Tongue (tissue), 3 donors: ENCODE measurements at places on chromosomes 3 and 15.

- no peak for DNase-seq
Measured at GRCh38 chr3:105158286-105158685, 208.4 kb upstream of the ALCAM start.

GRCh38 chr3:72050048-72050632, 265.2 kb upstream of the PROK2 start:
- no peak for DNase-seq

DNA sequence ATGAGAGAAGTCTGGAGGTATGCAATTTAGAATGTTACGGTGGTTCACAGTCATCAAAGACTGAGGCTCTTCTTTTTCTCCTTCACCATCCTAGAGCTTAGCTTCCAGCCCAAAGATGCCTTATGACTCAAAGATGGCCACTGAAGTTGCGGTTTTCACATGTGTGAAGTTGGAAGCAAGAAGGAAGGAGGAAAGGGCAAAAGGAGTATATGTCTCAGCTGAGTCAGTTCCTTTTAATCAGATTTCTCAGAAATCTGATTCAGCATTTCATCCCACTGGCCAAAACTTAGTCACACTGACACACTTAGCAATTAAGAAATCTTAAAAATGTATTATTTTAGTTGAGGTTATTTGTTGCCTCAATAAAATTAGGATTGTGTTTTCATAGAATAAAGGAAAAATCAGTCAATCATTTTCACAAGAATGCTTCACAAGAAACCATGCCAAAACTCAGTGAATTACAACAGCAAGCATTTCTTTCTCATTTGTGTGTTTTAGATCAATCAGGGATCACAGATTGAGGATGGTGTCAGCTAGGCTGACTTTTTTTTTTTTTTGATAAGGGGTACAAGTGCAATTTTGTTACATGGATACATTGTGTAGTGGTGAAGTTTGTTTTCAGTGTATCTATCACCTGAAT, 211.1 kb upstream of the GADL1 start:
- no peak for DNase-seq

GRCh38 chr3:65831733-65832425, 206.8 kb downstream of the MAGI1 start:
- peak; percentile 86 for DNase-seq

- peak; percentile 43 for DNase-seq
Measured at GRCh38 chr15:88115486-88116152, 140.9 kb downstream of the NTRK3 start.

DNA sequence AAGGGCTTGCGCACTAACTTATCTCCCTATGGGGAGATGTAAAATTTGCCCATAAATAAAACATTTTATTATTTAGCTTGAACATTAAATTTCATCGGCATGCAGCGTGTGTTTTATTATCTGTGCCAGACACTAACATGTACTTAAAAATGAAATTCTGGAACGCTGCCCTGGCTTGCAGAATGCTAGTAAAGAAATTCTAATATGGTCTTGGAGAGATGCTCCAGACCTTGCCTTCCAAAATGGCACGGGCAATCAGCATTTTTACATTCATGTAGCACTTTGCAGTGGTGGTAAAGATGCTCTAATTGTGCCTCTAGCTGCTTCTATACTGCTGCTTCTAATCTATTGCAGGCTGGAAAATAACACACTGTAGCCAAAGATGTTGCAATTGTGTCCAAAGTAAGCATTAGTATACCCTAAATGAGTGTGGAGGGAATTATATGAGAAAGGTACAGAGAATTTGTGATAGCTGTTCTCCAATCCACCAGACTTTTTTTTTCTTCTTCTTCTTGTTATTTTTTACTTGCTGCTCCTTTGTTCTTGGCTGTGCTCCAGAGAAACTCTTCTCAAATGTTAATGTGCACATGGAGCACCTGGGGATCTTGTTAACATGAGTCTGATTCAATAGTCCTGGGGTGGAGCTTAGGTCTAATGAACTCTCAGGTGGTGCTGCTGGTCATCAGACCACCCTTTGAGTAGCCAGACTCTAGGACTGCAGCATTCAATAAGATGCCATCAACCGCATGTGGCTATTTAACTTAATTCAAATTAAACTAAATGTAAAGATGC, 47.3 kb downstream of the CRABP1 start:
- DNase-seq, result peak; percentile 73

GRCh38 chr15:47975427-47975826, 145.4 kb upstream of the SLC24A5 start:
- DNase-seq, result no peak

DNA sequence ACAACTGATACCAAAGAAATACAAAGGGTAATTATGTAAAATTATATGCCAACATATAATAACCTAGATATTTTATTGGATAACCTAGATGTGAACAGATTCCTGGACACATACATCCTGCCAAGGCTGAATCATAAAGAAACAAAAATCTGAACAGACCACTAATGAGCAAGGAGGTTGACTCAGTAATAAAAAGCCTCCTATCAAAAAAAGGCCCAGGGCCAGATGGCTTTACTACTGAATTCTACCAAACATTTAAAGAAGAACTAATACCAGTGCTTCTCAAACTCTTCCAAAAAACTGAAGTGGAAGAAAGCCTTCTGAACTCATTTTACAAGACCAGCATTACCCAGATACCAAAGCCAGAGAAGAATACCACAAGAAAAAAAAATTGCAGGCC, 32.4 kb downstream of the THBS1 start:
- no peak for DNase-seq

GRCh38 chr15:63186065-63186464, 3.3 kb upstream of the RAB8B start:
- no peak for DNase-seq

DNA sequence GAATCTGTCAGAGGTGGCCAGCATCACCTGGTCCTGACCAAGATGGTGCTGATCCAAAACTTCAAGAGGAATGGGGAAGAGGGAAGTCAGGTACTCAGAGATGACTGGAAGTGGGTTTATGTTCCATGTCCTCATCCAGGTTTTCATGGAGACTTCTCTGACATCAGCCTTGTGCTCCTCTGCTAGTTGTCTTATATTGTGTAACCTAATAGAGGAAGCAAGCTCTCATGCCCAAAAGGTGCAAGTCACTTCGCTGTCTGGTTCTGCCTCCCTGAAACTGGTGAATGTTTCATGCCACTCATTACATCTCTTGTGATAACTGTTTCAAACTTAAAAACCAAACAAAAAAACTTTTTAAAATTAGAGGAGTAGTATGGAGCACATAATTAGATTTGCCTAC, 127.2 kb upstream of the MANF start:
- no peak for DNase-seq

DNA sequence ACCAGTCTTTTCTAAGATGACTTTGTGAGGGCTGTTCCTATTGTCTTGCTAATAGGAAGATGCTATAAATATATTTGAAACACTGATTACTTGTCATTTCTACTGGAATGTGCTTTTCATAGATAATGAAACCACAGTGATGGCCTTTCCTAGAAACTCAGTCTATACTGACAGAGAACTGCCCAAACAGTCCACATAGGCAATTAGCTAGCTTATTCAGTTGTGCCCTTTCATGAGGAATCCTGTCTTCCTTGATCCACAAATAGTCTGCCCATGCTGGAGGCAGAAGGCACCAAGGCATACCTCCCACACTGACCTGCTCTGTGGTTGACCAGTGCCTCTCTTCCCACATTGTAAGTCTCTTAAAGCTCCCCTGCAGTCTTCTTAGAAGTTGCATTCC, 135.9 kb downstream of the CMSS1 start:
- DNase-seq, result no peak

DNA sequence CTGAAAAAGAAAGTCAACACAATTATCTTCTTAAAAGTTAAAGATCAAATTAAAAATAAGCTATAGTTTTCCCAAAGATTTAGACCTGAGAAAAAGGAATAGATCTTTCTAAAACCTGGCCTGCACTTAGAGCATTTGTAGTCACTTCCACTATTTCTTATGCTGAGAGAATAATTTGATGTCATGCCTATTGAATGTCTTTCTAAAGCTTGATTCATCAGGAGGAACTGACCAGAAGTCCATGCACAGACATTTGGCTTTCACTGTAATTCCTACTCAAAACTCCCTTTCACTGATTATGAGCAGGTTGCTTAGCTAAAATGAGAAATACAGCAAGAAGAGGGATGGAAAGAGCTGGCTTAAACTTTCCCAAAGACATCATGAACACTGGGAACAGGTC, 4.3 kb downstream of the GREM1 start:
- no peak for DNase-seq

GRCh38 chr15:95086531-95087252, 855.3 kb downstream of the MCTP2 start:
- DNase-seq, result peak; percentile 35

DNA sequence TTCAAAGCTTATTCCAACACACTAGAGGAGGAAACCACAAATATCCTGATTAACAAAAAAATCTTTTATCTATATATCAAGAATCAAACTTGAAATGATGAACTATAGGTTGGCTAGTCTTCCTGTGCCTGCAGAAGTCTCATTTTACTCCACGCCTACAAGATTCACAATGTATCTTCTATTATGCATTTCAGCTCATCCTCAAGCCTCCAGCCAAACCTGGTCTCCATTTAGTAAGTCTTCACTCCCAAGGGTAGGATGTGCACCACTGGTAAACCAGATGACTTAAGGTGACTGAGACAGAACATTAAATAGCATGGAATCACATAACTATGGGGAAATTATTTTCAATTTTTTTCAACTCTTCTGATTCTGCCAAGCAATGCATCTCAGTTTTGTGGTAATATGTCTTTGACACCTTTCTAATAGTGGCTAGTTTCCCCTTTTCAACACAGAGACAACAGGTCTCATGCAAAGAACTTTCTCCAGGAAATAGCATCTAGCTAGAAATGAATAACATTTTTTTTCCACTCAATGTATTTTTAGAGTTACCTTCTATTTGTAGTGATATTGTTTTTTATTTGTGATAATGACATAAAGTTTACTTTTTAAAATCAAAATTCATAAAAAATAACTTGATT, 166.9 kb downstream of the TNIK start:
- DNase-seq, result no peak

DNA sequence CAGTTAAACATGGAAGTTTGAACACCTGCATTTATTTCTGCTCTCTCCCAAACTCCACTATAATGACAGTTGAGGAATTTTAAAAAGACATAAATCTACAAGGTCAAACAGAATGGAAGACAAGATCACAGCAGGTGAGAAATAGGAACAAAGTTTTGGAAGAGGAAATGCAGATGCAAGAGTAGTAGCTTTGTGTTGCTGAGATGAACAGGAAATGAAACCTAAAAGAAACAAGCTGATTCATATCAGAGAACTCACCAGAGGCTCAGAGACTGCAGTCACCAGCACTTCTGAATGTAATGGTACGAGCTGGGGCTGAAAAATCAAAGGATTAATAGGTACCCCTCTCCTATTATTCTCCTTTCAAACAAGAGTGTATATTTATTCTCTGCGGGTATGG, 459.9 kb downstream of the RAP2B start:
- no peak for DNase-seq

- DNase-seq, result peak; percentile 92
Measured at GRCh38 chr3:64238971-64239667, 13.9 kb upstream of the PRICKLE2 start.

GRCh38 chr3:19934098-19934566, at the start of gene EFHB:
Gene EFHB, minus strand, starts transcription at chr3:19934217. Its CDS starts 199 bp downstream, at chr3:19934018.
- peak; percentile 40 for DNase-seq

DNA sequence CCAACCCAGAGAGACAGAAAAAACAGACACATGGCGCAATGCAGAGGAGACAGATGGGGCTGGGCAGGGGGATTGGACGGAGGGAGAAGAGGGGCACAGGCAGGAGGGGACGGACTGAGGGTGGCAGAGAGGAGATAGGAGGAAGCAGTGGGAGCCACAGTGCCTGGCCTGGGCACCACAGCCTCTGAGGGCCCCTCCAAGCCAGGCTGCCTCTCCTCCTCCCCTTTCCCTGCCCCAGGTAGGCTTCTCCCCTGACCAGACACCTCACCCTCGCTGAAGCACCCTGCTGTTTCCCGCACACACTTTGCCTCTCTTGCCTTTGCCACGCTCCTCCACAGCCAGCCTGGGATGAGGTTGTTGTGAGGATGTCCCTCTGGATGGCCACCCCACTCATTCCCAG, 84.0 kb upstream of the PRR20G start:
- no peak for DNase-seq

GRCh38 chr3:185760088-185760487, 64.8 kb downstream of the IGF2BP2 start:
- no peak for DNase-seq

DNA sequence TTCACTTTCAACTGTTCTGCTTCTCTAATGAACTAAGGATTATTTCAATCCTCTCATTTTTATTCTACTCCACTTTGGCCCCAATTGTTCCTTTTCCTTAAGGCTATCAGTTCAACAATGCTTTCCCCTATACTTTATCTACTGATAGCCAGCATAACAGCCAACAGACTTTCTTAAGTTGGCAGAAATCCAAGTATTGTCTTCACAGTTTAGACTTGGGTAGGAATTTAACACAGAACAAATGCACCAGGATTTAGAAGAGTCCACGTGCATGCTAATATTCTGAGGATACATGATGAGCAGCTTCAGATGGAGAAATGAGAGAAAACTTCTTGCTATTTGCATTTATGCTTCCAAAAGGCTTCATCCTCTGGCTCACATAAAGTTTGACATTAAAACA, 54.8 kb downstream of the FBN1 start:
- DNase-seq, result no peak

- peak; percentile 93 for DNase-seq
Measured at GRCh38 chr15:74842581-74843444, at the start of gene ULK3. Gene ULK3, minus strand, starts transcription at chr15:74843156. Its CDS starts 51 bp downstream, at chr15:74843105.

GRCh38 chr3:22746221-22746620, 456.9 kb upstream of the UBE2E2 start:
- no peak for DNase-seq
